Right hindlimb (tissue), 1 donor: ENCODE measurements at places on chromosomes 6 and 20.

- DNase-seq: peak; percentile 80
These were observed 616 bp downstream of the TUBB start for GRCh38 chr6:30720738-30721197.

- peak; percentile 74 for DNase-seq
These were observed 294.0 kb downstream of the SOX4 start for GRCh38 chr6:21887231-21888185.

- DNase-seq: no peak
These were observed 37.8 kb downstream of the DUSP22 start for GRCh38 chr6:329888-330691.

- no peak for DNase-seq
These were observed 80.7 kb downstream of the ANKS1A start for GRCh38 chr6:34969662-34970265.

DNA sequence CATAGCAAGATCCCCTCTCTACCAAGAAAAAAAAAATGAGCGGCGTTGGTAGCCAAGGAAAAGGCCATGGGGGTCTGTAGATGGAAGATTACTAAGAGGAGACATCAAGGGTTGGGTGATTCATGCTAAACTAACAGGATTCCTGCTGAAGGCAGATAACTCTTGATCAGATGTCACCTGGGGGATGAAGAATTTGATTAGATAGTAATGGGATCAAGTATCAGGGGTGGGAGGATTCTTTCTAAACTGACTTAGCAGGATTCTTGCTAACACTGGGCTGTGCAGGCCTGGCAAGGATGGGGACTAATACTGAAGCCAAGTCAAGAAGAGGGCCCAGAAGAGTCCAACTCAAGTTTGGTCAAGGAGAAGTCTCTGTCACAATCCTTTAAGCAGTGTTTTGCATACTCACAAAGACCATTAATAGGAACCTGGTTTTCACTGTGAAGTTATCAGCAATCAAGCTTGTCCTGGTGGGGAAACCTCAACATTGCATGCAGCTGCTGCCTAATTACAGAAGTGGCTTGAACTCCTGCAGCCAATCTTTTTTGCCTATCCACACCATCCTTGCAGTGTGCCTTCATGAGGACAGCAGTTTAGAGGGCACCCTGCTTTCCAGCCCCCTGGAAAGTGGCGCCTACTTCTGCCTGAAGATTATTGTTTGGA is 61.3 kb downstream of the ANKRD6 start:
- no peak for DNase-seq

GRCh38 chr6:40599555-40599954 is 12.4 kb upstream of the LRFN2 start:
- peak; percentile 31 for DNase-seq

GRCh38 chr6:167975458-167975857 is 22.0 kb upstream of the KIF25 start:
- DNase-seq: no peak

DNA sequence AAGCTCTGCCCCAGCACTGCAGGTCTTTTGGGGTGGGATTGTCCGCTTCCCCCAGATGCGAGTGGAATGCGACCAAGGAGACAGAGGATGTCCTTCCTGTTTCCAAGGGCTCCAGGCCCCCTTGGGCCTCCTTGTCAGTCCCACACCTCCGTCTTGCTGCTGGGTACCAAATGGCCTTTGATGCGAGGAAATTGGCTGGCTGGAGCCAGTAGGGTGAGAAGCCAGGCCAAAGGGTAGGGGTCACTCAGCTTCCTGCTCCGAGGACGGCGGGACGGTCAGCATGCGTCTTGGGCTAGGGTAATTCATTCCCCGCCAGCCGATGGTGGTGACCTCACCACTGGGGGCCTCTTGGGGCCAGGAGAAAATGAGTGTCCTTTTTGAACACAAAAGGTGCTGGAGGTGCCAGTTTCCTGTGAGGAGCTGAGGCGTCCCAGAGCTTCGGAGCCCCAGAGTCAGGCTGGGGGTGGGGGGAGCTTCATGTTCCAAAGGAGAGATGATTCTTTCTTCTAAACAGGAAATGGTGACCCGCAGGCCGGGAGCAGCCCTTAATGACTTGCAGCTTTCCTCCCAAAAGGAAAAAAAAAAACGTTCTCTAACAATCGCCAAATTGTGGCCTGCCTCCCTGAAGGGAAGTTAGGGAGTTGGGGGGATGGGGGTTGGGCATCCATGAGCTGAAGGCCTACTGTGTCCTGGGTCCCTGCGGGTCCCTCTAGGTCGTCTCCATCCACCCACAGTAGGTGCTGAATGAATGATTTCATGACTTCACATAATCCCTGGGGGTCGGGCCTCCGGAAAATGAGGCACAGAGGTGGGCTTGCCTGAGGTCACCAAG is 6.7 kb downstream of the SNAI1 start:
- DNase-seq: peak; percentile 83

- no peak for DNase-seq
These were observed 7.0 kb downstream of the TMEM200A start for GRCh38 chr6:130372786-130373185.

DNA sequence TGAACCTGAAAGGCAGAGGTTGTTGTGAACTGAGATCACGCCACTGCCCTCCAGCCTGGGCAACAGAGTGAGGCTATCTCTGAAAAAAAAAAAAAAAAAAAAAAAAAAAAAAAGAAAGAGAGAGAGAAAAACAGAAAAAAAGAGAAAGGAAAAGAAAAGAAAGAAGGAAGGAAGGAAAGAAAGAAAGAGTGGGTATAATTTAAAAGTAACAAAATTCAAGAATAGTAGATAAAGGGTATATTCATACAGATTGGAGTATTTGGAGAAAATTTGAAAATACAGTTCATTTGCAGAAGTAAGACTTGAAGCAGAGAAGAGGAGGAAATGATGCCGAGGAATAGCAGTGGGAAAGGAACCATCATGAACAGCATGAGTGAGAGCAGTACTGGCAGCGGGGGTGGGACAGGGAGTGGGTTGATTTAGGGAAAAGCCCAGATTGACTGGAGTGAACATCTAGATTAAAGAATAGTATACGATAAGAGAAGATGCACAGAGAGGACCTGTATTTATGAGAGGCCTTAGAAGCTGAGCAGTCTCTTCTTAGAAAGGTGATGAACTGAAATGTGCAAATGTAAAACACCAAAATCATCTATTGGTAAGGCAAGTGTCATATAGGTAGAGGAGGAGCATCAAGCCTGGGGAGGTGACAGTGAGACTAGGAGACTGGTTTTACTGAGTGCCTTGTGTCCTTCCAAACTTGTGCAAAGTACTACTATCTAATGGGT is 17.8 kb upstream of the HLA-DRB1 start:
- DNase-seq: no peak

DNA sequence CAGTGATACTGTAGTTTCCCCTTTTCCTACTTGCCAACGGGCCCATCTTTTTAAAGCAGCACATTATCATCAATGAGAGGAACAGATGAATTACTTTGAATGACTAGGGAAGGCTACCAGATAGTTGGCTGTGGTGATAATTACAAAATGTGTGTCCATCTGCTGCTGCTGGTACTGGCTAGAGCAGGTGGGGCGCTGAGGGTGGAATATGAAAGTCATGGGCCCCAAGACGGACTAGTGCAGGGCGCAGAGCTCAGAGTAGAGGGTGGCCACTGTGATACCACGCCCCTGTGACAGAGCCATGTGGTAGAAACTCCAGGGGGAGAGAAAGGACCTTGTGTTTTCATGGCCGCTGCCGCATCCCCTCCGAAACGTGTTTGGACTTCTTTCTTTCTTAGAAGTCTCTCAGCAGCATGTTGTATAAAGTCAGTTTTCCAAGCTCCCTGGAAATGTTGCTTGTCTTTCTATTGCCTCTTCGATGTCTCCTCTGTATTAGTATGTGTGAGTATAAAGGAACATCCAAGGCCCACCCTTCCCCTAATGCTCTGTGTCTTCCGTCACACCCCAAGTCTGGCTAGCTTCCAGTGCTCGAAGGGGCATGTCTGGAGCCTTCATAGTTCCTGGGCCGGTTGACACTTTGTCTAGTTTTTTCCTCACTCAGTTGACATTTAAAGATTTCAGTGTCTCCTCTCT is 88.1 kb downstream of the PPP1R14C start:
- DNase-seq: no peak

DNA sequence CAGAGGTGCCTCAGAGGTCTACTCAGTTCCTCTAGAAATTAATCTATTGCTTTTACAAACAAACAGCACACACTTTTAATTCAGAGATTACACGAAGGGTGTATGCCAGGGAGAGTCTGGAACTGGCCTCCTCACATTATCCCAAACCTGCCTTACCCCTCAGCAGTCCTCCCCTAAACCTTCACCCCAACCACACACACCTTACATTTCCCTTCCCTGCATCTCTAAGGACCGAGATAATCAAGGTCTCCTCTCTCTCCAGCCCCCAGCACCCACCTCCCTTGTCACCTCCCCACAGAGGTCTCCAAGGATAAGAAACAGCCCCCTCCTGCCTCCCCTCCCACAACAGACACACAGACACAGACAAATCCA is 6.1 kb downstream of the HLA-DRB1 start:
- DNase-seq: no peak

GRCh38 chr6:63537201-63537958 is 34.9 kb upstream of the LOC128125822 start:
- no peak for DNase-seq

GRCh38 chr6:137926207-137926731 is 59.2 kb downstream of the TNFAIP3 start:
- no peak for DNase-seq

- no peak for DNase-seq
These were observed 307.3 kb downstream of the SYNE1 start for GRCh38 chr6:152329638-152330448.

- DNase-seq: peak; percentile 82
These were observed at the start of gene CPXM1 for GRCh38 chr20:2800521-2801285. TSS of gene CPXM1 (minus strand) at chr20:2800627. CDS start at chr20:2800572, 55 bp downstream.

- no peak for DNase-seq
These were observed 15.5 kb downstream of the TMEM151B start for GRCh38 chr6:44285552-44286284.

DNA sequence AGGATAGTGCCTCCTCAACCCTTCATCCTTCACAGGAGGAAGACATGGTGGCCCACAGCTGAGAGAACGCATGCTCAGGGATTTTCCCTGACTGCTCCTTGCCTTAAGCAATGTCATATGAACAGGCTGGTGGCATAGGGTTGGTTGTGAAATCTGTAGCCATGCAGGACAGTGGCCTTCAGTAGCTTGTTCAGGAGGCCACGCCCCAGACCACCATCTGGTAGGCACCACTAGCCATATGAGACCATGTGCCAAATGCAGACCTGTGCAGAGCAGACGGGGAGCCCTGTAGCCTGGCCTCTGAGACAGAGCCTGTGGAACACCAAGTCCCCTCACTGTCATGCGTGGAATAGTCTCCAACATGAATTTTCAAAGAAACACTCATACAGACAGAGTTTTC is 76.5 kb downstream of the ADTRP start:
- no peak for DNase-seq

GRCh38 chr20:59184880-59185447 is 21.3 kb downstream of the ZNF831 start:
- DNase-seq: no peak

DNA sequence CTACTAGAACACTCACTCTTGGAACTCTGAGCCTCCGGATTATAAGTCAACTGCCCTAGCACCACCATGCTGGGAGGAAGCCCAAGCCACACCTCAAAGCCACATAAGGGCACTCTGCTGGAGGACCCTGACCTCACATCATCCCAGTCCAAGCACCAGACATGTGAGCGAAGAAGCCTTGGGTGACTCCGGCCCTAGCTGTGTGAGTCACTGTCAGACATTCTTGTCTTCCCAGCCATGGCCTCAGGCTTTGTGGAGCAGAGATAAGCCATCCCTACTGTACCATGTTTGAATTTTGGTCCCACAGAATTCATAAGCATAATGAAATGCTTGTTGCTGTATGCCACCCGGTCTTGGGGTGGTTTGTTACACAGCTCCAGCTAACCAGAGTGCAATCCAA is 247.7 kb downstream of the SOD2 start:
- DNase-seq: no peak

- DNase-seq: no peak
These were observed 20.8 kb downstream of the DUSP22 start for GRCh38 chr6:313087-313486.

- no peak for DNase-seq
These were observed 12.6 kb downstream of the MCM3 start for GRCh38 chr6:52271852-52272460.

DNA sequence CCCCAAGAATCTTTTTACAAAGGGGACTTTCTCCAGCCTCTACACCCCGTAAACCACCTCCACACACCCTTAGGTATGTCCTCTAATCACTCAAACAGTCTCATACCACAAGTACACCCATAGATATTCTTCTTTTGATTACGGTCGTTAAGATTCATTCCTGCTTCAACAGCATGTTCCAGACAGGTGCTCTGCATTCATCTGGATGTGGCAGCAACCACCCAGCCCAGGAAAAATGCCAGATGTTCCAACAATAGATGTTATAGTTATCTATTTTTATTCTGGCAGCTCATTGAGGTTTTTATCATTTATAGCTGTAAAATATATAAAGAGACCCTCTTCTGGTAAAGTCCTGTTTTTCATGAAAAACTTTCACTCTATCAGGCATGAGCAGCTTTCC is 60.7 kb downstream of the SIM1 start:
- DNase-seq: no peak

- DNase-seq: no peak
These were observed 187.6 kb upstream of the CEP162 start for GRCh38 chr6:84415068-84415467.

DNA sequence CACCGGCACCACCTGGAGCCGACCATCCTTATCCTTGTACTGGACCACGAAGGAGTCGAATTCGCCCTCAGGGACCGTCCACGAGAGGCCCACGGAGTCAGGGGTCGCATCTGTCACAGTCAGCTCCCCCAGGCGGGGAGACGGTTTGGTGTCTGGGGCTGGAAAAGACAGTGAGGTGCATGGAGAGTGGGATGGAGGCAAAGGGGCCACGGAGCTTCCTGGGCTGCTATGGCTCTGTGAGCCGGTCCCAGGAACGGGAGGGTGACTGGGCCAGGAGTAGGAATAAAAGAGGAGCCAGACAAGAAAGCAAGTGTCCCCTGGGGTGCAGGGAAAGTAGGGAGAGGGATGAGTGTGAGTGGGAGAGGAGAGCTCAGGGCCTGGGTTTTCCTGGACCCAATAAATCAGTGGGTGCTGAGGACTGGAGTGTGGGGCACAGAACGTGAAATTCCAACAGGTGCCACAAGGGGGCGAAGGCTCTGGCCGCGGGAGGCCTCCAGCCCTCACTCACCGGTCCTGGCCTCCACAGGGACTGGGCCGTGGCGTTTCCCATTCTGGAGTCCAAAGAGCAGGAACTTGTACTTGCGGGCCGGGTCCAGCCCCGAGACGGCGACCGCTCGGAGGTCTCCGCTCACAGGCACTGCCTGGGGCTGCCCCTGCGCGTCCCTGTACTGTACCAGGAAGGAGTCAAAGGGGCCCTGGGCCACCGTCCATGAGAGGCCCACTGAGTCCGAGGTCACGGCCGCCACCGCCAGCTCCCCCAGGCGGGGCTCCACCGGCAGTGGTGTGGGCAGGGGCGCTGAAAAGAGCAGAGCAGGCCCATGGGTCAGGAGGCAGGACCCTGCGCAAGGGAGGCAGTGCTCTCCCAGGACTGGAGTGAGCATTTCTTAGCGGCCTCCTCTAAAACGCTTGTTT is 9.9 kb downstream of the CYP21A2 start:
- peak; percentile 70 for DNase-seq

GRCh38 chr6:69216127-69216526 is 580.7 kb downstream of the LMBRD1 start:
- DNase-seq: no peak

GRCh38 chr20:33751775-33752174 is 20.0 kb downstream of the ZNF341 start:
- DNase-seq: no peak
